ENCODE measurements at places on chromosomes 11 and 22. TPM values are rescaled to one million over a fixed set of nuclear protein-coding genes. Genes with fewer than 3 reads are reported as not detected.

DNA sequence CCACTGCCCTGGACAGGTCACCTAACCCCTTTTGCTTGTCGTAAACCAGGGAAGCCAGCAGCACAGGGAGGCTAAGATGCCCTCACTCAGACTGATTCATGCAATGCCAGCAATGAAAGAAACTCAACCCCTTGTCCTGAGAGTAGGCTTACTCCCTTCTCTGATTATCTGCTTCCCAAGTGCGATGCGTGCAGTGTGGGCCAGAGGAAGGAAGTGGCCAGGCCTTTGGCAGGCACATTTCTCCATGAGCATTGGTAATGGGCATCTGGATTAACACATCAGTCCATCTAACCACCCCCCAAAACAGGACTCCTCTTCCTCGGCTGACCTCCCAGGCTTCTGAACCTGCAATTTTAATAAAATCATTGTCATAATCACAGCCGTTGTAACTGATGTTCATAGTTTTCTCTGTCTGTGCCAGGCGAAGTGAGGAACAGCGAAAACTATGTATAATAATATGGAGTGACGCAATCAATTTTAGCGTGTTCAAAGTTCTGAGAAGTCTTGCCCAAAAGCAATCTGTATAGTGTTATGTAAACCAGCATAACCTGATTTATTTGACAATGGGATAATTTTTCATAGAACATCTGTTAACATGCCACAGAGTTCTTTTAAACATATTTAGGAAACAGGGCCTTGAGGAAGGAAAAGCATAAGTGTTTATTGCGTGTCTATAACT is 33.9 kb downstream of the TST start:
- no peak overlapping the region for H3K27ac ChIP-seq
- H3K36me3 ChIP-seq = no peaks in the 10 kb centered on the region
- DNase-seq = no peak
- H3K4me3 ChIP-seq = no peak overlapping the region

- no peaks in the 10 kb centered on the region for H3K27me3 ChIP-seq
- no peak overlapping the region for H3K4me3 ChIP-seq
- H3K27ac ChIP-seq = no peak overlapping the region
- no peak for DNase-seq
Measured at GRCh38 chr22:48673806-48674500, 1153.7 kb downstream of the BRD1 start.

DNA sequence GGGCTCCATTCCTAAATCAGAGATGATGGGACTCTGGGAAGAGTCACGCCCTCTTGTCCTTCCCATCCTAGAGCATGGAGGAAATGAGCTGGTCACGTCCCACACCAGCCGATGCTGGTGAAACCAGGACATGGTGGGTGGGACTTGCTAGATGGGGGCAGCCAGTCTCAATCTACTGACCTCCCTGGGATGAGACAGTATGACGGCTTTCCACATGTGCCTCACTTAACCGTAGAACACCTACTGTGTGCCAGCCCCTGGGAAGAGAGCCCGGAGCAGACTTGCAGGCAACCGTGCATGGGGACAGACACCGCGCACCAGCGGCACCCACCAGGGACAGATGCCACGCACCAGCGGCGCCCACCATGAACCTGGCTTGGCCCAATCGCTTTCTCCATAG is 3.8 kb downstream of the OSBPL5 start:
- no peak overlapping the region for H3K27ac ChIP-seq
- no peak for DNase-seq
- H3K4me3 ChIP-seq = no peak overlapping the region
- H3K27me3 ChIP-seq = peaks cover 31% of the 10 kb centered on the region
- peaks cover 5% of the 10 kb centered on the region for H3K4me1 ChIP-seq

DNA sequence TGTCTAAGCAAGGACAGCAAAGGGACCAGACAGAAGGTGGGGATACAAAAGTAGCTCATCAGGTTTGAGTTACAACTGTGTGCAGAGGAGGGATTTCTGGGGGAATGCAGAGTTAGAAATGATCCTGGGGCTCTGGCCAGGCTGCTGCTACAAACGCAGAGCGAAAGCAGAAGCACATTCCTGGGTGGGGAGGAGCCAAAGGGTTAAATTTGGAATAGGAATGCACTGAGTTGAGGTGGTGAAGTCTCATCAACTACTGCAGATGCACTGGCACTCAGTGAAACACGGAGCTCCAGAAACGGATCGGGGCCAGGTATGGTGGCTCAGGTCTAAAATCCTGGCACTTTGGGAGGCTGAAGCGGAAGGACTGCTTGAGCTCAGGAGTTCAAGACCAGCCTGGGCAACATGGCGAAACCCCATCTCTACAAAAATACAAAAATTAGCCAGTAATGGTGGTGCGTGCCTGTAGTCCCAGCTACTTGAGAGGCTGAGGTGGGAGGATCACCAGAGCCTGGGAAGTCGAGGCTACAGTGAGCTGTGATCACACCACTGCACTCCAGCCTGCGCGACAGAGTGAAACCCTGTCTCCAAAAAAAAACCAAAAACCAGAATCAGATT is 3.2 kb downstream of the CHKA start:
- no peak overlapping the region for H3K4me3 ChIP-seq
- H3K27me3 ChIP-seq = peaks cover 2% of the 10 kb centered on the region
- peaks cover 4% of the 10 kb centered on the region for H3K36me3 ChIP-seq
- no peak overlapping the region for H3K27ac ChIP-seq

- H3K4me3 ChIP-seq = no peak overlapping the region
- peak; percentile 22 for DNase-seq
- H3K36me3 ChIP-seq = peaks cover 4% of the 10 kb centered on the region
- no peak overlapping the region for H3K27ac ChIP-seq
- H3K27me3 ChIP-seq = peaks cover 8% of the 10 kb centered on the region
- peaks cover 26% of the 10 kb centered on the region for H3K4me1 ChIP-seq
Measured at GRCh38 chr11:44658506-44658850, 68.3 kb upstream of the TSPAN18 start.

GRCh38 chr11:121650351-121651256 is 197.8 kb upstream of the SORL1-AS1 start:
- H3K36me3 ChIP-seq = no peaks in the 10 kb centered on the region
- peaks cover 24% of the 10 kb centered on the region for H3K4me1 ChIP-seq
- no peak overlapping the region for H3K27ac ChIP-seq
- peaks cover 22% of the 10 kb centered on the region for H3K27me3 ChIP-seq
- H3K4me3 ChIP-seq = peak overlapping the region; percentile 70

GRCh38 chr11:19594326-19594725 is 118.3 kb upstream of the NAV2 start:
- no peak overlapping the region for H3K4me3 ChIP-seq
- H3K4me1 ChIP-seq = no peaks in the 10 kb centered on the region

GRCh38 chr11:64649291-64649697 is 58.3 kb downstream of the SLC22A12 start:
- no peak for DNase-seq
- no peak overlapping the region for H3K4me3 ChIP-seq
- no peaks in the 10 kb centered on the region for H3K4me1 ChIP-seq
- no peaks in the 10 kb centered on the region for H3K36me3 ChIP-seq
- peaks cover 42% of the 10 kb centered on the region for H3K27me3 ChIP-seq

GRCh38 chr22:46780453-46780852 is 18.0 kb downstream of the TBC1D22A start:
- H3K27ac ChIP-seq = no peak overlapping the region

DNA sequence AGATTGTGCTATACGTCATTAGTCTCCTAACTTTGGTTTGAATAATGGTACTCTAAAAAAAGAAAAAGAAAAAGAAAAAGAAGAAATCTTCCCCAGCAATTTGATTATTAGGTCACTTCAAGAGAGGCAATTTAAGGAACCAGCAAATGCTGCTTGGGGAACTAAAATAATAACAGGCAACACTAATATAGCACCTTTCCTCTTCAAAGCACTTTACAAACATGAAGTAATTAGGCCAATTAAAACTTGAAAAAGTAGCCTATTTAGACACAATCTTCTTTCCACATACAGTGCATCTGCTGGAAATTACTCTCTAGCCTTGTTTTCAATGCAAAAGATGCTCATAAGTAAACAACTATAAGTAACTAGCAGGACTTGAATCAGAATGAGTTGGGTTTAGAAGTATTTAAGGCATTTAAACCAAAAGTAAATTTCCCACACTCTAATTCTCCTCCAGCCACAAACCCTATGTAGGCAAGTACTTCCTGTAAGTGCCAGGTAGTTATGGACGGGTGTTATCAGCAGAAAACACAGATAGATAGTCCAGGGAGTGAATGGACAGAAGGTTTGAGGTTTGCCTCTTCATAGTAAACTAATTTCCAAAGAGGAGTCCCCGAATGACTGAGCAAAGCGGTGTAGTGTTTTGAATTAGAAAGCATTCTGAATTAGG is 44.5 kb downstream of the LRRC4C start:
- H3K27ac ChIP-seq = no peak overlapping the region
- H3K4me1 ChIP-seq = no peaks in the 10 kb centered on the region
- no peak overlapping the region for H3K4me3 ChIP-seq
- DNase-seq = no peak

GRCh38 chr11:95714843-95715776 is 74.5 kb downstream of the FAM76B start:
- H3K27ac ChIP-seq = peak overlapping the region; percentile 82
- H3K36me3 ChIP-seq = no peaks in the 10 kb centered on the region
- H3K27me3 ChIP-seq = no peaks in the 10 kb centered on the region
- H3K4me1 ChIP-seq = peaks cover 59% of the 10 kb centered on the region
- H3K4me3 ChIP-seq = peak overlapping the region; percentile 54

DNA sequence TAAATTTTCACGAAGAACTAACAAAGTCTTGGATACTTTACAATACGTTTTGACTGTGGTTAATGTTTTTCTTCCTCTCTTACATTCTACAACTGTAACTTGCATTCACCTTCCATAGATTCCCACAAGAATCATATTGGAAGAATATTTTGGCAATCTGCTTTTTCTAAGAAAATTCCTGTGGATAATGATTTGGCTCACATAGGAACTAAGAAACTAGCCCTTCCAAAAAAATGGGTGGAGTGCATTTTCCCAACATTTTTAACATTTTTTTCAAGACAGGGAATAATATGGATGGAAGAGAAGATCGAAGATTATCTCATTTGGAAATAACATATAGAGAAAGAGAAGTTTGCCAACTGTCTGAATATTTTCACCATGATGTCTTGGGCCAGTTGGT is 256.9 kb upstream of the POU2AF2 start:
- H3K36me3 ChIP-seq = no peaks in the 10 kb centered on the region

GRCh38 chr11:132111316-132111715 is 740.9 kb downstream of the NTM start:
- DNase-seq = no peak
- no peaks in the 10 kb centered on the region for H3K36me3 ChIP-seq
- no peak overlapping the region for H3K27ac ChIP-seq

GRCh38 chr11:114059984-114060391 is 477 bp downstream of the ZBTB16 start:
- H3K4me3 ChIP-seq = peak overlapping the region; percentile 83
- H3K36me3 ChIP-seq = no peaks in the 10 kb centered on the region
- H3K4me1 ChIP-seq = no peaks in the 10 kb centered on the region
- peaks cover 64% of the 10 kb centered on the region for H3K27me3 ChIP-seq
- no peak for DNase-seq
- no peak overlapping the region for H3K27ac ChIP-seq

- no peak overlapping the region for H3K27ac ChIP-seq
- DNase-seq = no peak
- H3K4me3 ChIP-seq = no peak overlapping the region
- no peaks in the 10 kb centered on the region for H3K4me1 ChIP-seq
Measured at GRCh38 chr11:27372164-27372563, 9.1 kb upstream of the CCDC34 start.

- H3K27ac ChIP-seq = no peak overlapping the region
- DNase-seq = peak; percentile 7
- no peaks in the 10 kb centered on the region for H3K27me3 ChIP-seq
- no peaks in the 10 kb centered on the region for H3K4me1 ChIP-seq
Measured at GRCh38 chr11:17979770-17980371, 33.0 kb downstream of the SERGEF start.

DNA sequence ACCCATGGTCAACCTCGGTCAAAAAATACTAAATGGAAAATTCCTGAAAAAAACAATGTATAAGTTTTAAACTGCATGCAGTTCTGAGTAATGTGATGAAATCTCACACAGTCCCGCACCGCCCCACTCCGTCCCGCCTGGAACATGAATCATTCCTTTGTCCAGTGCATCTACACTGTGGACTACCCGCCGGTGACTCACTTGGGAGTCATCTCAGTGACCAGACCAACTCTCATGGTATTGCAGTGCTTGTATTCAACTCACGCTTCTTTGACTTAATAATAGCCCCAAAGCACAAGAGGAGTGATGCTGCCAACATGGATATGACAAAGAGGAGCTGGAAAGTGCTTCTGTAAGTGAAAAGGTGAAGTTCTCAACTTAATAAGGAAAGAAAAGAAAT is 48.8 kb downstream of the ARHGAP32 start:
- no peaks in the 10 kb centered on the region for H3K36me3 ChIP-seq
- no peaks in the 10 kb centered on the region for H3K4me1 ChIP-seq
- H3K27me3 ChIP-seq = peaks cover 2% of the 10 kb centered on the region
- DNase-seq = no peak
- no peak overlapping the region for H3K27ac ChIP-seq

GRCh38 chr22:26941896-26942636 is 284.7 kb downstream of the MIAT start:
- no peak overlapping the region for H3K27ac ChIP-seq
- no peak for DNase-seq
- H3K27me3 ChIP-seq = no peaks in the 10 kb centered on the region
- H3K4me3 ChIP-seq = no peak overlapping the region
- no peaks in the 10 kb centered on the region for H3K4me1 ChIP-seq

- no peak overlapping the region for H3K4me3 ChIP-seq
- no peak for DNase-seq
- H3K4me1 ChIP-seq = peaks cover 14% of the 10 kb centered on the region
- H3K36me3 ChIP-seq = no peaks in the 10 kb centered on the region
- no peak overlapping the region for H3K27ac ChIP-seq
Measured at GRCh38 chr22:37045958-37046357, 5.6 kb upstream of the KCTD17 start.

- peaks cover 5% of the 10 kb centered on the region for H3K36me3 ChIP-seq
- H3K4me3 ChIP-seq = peak overlapping the region; percentile 88
- DNase-seq = no peak
- peaks cover 4% of the 10 kb centered on the region for H3K27me3 ChIP-seq
- peaks cover 36% of the 10 kb centered on the region for H3K4me1 ChIP-seq
- H3K27ac ChIP-seq = peak overlapping the region; percentile 55
Measured at GRCh38 chr22:17083255-17083654, 1.5 kb upstream of the IL17RA start.

- DNase-seq = no peak
- no peaks in the 10 kb centered on the region for H3K36me3 ChIP-seq
- no peak overlapping the region for H3K27ac ChIP-seq
- H3K4me1 ChIP-seq = no peaks in the 10 kb centered on the region
- H3K27me3 ChIP-seq = no peaks in the 10 kb centered on the region
Measured at GRCh38 chr11:27201454-27202302, 161.1 kb downstream of the BBOX1 start.

The TBX1 gene
- 0.56 TPM for total RNA-seq

The ZNF408 gene
- total RNA-seq = 13.9 TPM

The SLC22A25 gene
- total RNA-seq = not detected

The UBTFL1 gene
- total RNA-seq = not detected

The TP53AIP1 gene
- not detected for total RNA-seq

The UBQLN3 gene
- total RNA-seq = not detected

The H19 gene
- total RNA-seq = not detected

The OR6M1 gene
- not detected for total RNA-seq

The ADAMTS15 gene
- total RNA-seq = not detected

The B4GALNT4 gene
- total RNA-seq = 5.1 TPM

The UCP2 gene
- 821 TPM for total RNA-seq

Measured in activated T-helper 1 cell treated with anti-CD3 and anti-CD28 coated beads, Interleukin-12 subunit alpha, Interleukin-12 subunit beta, Interleukin-2, Interleukin-4 antibody, amounts not matched to agents 30 ng/mL and 10 ng/mL and 1 ng/mL, durations not matched to agents 14 hours and 24 hours and 36 hours (primary cell).